Glutamatergic neuron (in vitro differentiated cells): ENCODE measurements at places on chromosomes 2 and 18.

GRCh38 chr2:29583548-29584156, 337.7 kb downstream of the ALK start:
- no peak for DNase-seq

GRCh38 chr2:48122166-48122565, 215.9 kb upstream of the FBXO11 start:
- DNase-seq: no peak

DNA sequence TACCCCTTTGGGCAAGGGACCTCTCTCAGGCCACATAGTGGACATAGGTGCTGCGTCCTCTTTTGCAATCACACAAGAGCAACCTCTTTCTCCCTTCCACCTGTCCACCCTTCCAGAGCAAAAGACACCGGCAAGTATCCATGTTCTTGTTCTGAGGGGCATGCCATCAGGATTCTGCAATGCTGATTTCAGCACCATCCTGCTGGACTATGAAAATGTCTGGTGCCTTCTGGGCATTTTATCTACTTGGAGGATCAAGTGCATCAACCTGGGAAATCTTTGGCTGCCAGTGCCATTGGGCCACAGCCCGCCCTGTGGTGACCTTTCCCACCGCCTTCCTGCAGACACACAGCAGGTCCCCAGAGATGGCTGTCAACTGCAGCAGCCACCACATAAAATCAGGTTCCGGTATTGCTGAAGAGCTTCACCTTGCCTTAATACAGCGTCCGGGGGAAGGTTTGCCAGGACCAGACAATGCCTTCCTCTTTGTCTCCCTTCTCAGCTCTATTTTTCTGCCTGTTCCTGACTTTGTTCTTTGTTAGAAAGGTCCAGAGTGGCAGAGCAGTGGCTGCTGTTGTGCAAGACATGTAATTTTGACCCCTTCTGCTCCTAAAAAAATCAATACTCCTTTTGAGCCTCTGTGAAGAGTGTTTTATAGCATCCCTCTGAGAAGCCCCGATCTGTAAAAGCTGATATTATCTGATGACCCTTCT, 18.5 kb upstream of the BOD1L2 start:
- peak; percentile 33 for DNase-seq

GRCh38 chr2:237682151-237682550, 54.8 kb downstream of the LRRFIP1 start:
- no peak for DNase-seq

DNA sequence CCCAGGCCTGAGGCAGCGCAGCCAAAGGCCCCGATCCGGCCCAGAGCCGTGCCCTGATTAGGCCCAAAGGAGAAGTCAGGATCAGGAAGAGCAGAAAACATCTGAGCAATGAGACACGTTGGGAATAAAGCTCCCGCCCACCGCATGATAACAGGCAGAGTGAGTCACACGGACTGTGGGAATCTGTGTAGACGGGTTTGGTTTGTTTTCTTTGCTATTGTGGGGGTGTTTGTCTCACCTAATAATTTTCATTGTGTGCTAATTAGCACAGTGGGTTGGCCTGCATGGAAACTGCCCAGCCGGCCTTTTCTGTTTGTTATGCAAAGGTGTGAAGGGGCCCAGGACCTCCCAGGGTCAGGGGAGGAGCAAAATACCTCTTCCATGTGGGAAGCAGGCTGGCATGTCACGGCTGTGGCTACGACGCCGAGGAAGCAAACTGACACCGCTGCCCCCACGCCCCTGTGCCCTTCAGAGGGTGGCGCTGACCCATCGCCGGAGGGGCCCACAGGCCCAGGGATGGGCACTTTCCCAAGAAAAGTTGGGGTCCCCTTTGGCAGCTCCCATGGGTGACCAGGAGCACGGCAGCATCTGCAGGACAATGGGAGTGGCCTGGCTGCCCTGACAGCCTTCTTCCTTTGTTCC, 68.4 kb upstream of the CTDP1 start:
- peak; percentile 8 for DNase-seq

GRCh38 chr2:227414846-227415245, 27.1 kb upstream of the SCYGR1 start:
- DNase-seq: no peak

DNA sequence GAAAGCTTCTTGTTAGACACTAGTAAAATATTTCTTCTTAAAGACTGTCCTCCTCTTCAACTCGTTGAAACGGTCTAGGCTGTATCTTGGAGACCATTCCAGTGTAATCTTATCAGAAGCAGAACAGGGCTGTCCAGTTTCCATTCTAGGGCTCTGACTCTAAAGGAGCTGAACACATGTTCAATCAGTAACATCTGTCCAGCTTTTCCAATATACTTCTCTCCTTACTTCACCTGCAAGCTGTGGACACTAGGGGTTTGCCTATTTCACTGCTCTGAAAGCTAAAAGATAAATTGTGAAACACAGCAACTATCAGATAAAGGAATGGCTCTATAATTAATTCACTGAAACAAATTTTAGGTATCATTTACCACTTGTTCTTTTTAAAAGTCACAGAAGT, 73.8 kb downstream of the ZNF385B start:
- no peak for DNase-seq

DNA sequence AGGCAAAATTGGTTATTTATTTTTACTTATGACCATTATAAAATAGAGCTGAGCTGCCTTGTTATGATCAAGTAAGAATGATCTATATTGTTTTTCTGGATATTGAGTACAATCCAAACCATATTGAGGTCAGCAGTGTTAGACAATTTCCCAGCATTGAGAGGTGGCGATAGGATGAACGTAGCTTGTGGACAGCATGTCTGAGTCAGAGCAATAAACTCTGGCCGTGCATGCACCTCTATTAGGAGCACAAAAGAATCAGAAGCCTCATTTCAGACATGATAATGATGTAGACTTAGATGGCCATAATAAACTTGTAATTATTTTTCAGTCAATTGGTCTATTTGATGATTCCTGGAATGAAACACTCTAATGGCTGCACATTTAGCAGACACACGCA, 491.6 kb downstream of the RIT2 start:
- no peak for DNase-seq

DNA sequence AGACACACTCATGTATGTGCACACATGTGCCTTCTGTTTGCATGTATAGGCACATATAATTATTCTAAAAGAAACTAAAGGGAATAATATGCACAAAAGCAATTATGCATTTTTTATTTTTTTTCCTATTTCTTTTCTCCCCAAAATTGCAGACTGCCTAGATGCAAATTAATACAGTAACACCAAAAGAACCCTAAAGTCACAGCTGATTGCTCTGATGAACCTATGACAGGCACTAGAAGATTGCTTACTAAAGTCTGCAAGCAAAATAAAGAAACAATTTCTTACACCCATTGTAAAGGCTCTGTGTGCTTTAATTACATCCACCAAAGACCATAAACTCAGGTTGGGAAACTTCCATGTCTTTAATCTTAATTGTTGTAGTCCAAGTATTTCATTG, 7.7 kb upstream of the EML4 start:
- no peak for DNase-seq

- DNase-seq: no peak
Observed at GRCh38 chr2:105194022-105194675, 47.4 kb upstream of the GPR45 start.

GRCh38 chr18:8756571-8756970, 51.2 kb downstream of the MTCL1 start:
- DNase-seq: no peak

- no peak for DNase-seq
Observed at GRCh38 chr2:144088863-144089262, 431.1 kb downstream of the ZEB2 start.

- no peak for DNase-seq
Observed at GRCh38 chr18:74682991-74683297, 85.3 kb downstream of the ZNF407 start.

DNA sequence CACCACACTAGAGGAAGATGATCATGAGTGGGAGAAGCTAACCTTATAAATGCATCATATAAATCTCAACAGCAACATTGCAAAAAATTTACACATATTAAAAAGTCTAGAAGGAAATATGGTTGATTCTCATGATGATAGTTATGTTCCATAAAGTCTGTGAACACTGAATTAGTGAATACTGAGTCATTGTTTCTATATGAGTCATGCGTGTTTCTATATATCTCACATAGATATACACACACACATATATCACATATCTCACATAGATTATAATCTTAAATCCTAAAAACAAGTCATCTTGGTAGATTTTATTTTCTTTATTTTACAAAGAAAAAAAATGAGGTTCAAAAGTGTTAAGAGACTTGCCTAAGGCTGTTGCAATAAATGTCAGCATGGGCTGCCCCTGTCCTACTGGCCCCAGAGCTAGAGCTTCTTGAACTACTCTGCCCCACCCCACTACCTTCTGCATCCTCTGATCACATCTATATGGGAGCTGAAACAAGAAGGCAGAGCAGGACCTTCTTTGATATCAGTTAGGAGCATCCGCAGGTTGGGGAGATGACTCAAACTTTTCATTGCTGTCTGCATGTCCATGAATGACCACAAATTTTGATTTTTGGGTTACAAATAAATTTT, 81.8 kb upstream of the ADAM23 start:
- DNase-seq: no peak

- no peak for DNase-seq
Observed at GRCh38 chr2:149456285-149456684, 125.9 kb downstream of the LYPD6 start.

- DNase-seq: no peak
Observed at GRCh38 chr2:65550246-65550645, 117.8 kb upstream of the SPRED2 start.

DNA sequence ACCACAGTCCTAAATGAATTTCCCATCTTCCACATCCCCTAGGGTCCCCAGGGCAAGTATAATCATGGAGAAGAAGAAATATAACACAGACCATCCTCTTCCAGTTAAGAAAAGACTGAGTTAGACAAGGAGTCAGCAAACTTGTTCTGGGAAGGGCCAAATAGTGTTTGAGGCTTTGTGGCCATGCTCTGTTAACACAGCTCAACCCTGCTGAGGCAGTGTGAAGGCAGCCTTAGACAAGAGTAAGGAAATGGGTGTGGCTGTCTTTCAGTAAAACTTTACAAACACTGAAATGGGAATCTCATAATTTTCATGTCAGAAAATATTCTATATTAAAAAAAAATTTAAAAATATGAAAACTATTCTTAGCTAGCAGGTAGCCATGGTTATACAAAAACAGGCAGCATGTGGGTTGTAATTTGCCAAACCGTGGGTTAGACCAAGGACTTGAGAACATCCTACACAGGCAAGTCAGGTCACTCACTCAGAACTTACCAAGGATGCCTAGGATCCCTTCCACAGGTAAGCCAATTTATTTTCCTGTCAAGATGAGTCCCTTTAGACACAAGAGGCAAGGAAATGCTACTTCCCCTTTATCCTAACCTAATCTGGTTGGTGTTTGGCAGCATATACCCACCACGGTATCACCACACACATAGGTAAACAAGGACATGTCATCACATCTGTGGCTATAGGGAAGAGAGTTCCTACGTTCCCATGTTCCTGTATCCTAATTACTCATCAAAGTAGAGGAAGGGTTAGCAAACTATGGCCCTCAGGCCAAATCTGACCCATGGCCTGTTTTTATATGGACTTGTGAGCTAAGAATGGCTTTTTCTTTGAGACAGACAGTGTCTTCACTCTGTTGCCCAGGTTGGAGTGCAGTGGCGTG, 31.9 kb downstream of the C2orf74 start:
- DNase-seq: no peak
